Vagina (tissue), 2 donors: ENCODE measurements at places on chromosomes 12 and 14.

- DNase-seq = no peak
These were observed 33.8 kb downstream of the ZFP36L1 start for GRCh38 chr14:68759017-68759560.

- no peak for DNase-seq
These were observed 282.5 kb downstream of the PRKD1 start for GRCh38 chr14:29645117-29645516.

- DNase-seq = no peak
These were observed 2.9 kb upstream of the PFDN5 start for GRCh38 chr12:53292426-53292825.

GRCh38 chr14:66069036-66069435, 417.1 kb upstream of the CCDC196 start:
- DNase-seq = no peak

DNA sequence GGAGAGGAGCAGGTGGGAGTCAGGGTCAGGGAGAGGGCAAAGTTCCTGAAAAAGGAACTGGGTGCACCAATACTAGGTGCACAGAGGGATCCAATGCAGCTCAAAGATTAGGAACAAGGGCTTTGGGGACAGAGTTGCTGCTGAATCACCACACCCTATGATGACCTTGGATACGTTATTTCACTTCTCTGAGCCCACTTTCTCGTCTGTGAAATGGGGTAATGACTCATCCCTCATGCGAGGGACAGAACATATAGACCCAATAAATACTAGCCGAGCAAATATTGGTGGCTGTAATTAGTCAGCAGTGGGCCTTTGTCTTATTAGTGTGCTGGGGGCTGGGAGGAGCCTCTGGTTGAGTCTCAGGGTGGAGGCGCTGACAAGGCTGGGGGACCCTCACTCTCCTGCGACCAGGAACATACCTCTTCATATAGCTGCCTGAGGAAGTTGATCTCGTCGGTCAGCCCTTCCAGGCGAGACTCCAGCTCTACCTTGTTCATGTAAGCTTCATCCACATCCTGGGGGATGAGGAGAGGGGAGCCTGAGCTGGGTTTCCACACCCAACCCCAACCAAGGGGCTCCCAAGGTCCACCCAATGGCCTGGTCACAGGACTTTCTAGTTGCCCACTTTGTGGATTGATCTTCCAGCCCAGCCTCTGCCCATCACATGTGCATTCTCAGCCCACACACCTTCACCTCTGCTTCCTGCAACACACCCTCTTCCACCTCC, 4.5 kb downstream of the KRT8 start:
- no peak for DNase-seq

DNA sequence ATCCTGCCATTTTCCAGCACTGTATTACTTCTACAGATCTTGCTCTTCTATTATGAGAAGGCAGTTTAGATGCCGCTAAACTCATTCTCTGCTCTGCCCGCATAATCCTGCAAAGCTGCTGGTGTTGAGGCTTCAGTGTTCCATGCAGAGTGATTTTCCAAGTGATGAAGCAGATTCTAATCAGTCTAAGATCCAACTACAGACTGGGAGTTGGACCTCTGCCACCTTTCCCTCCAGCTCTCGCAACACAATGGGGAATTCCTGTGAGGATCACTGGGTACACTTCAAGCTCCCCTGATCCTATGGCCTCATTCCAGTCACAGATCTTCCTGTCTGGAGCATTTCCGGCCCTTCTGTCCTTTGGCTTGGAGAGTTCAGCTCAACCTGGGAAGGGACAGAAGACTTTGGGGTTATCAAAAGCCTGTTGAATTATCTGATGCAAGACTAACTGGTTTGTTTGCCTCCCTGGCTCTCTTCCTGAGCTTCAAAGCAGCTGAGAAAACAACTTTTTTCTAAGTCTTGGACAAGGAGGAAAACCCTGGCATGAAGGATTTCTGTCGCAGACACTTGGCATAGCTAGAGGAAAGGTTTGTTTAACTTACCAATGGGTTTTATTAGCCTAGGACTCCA, 333.9 kb downstream of the ZFP36L1 start:
- DNase-seq = no peak

DNA sequence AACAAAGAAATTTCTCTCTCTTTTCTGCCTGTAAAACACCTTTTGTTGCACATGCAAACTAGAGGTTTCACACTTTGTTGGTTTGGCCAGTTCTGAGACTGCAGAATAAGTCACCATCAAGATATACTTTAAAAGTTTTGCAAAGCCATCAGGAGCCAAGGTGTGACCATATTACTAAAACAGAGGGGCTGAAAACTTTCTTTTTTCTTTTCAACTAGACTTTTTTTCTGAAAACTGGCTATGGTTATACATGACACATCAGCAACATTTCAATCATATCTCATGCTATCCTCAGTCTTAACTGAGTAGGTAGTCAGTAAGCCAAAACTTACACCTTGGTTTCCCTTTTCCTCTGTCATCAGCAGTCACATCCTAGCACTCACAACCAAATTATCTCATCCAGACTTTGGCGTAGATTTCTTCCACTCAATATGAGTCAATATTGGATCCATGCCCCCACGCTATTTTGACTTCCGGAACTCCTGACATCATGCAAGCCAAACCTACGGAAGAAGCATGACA, 4.1 kb upstream of the IFNG start:
- DNase-seq = no peak

DNA sequence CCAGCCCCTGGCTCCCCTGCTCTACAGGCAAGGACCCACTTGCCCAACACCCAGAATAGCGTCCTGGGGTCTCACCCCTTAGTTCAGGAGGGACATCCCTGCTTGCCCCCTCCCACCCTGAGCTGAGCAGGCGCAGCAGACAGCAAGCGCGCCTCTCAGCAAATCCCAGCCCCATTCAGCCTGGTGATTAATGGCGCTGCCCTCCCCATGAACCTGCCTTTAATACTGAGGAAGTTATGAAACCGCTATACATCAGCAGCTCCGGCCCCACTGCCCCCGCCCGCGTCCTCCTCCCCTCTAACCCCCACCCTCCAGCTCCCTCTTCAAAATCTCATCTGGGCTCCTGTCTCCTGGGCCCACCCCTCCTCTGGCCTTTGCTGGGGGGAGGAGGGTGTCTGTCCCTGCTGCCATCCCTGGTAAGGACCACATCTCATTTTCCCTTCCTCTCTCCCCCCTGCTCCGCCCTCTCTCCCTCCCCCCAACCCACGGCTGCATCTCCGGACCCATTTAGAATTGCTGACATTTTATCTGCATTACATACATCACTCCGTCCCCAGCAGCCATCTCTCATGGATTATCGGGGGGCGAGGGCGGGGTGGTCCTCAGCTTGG, 7.1 kb upstream of the SMUG1 start:
- DNase-seq = no peak

DNA sequence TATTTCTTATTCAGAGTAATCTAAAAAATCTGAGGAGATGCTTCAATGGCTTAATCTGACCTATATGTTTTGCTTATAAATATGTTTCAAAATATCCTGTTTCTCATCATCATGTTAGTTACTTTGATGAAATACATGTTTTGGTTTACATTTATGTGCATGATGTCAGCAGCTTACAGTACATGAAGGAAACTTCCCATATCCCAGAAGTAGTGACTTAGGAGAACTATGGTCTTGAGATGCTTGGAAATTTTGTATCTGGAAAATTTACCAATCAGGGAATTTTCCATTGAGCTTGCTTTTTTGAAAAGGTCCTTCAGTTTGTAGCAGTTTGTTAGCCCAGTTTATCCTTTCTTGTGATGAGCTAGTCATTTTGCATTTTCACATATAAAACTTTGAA, 73.3 kb downstream of the RASSF8 start:
- no peak for DNase-seq

DNA sequence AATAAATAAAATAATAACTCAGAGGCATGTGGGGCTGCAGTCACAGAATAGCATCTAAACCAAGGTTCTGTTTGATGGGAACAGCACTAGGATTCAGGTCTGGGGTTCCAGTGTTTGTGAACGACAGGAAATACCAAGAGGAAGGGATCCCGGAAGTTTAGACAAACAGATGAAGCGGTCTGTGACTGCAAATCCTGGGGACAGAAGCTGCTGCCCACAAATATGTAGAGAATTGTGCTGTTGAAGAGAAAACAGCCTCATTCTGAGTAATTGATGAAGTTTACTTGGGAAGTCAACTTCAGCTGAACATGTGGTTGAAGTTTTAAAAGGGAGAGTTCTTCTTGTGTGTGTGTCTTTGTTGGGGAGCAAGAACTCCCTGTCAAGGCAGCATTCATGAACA, 98.4 kb upstream of the TBX5 start:
- no peak for DNase-seq

GRCh38 chr14:61409782-61410181, 88.4 kb downstream of the PRKCH start:
- no peak for DNase-seq

DNA sequence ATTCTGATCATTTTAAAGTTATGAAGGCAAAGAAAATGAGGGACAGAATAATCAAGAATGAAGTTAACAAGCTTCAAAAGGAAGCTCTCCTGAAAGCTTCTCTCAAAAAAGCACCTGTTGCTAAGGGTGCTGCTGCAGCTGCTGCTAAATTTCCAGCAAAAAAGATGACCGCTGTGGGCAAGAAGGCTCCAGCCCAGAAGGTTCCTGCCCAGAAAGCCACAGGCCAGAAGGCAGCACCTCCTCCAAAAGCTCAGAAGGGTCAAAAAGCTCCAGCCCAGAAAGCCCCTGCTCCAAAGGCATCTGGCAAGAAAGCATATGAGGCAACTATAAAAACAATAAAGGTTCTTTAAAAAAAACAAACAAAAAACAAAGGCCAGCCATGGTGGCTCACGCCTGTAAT, 52.7 kb upstream of the NR2C1 start:
- no peak for DNase-seq

- DNase-seq = no peak
These were observed 30.7 kb upstream of the DEGS2 start for GRCh38 chr14:100190126-100190525.

DNA sequence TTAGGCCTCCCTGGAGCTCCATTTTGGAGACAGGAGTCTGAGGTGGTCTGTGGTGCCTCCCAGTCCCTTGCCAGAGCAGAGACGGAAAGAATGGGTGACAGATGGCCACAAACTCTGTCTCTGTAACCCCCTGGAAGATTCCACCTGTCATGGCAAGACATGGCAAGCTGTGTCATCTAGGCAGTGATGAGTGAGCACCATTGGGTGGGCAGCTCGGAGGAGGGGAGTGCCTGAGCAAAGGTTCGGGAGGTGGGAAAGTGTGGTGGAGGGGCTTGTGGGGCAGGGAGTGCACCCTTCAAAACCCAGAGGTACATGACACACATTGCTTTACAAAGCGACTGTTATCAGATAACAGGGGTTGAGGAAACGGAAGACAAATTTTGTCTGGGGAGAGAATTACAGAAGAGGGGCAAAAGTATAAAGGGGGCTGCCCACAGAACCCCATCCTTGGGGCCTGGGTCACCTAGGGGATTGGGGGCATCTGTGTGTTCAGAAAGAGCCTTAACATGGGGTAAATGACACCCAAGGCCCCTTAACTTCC, 3.5 kb downstream of the RIN3 start:
- DNase-seq = no peak

DNA sequence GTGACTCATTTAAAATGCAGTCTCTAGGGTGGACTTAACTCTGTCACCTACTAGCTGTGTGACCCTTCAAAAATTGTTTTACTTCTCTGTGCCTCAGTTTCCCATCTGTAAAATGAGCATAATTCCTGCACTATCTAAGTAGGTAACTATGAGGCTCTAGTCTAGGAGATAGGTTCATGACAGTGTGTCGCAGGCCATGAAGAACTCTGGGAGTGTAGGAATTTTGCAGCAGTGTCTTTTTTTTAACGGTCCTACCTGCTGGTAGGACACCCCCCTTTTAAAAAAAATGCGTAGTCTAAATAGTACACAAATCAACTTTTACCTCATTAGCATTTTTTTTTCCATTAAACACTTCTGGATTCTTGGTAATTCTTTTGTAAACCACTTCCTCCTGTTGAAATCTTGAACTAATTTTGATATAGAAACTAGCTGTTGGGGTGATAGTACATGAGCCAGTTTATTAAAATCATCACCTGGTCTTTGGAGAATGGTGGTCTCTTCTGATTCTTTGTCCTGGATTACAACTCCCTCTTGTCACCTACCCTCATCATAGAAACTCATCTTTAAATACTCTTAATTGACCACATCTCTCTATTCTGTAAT, 86.0 kb upstream of the SLC38A2 start:
- no peak for DNase-seq

- no peak for DNase-seq
These were observed 25.0 kb downstream of the IFT81 start for GRCh38 chr12:110149086-110149660.

GRCh38 chr14:47438650-47439140, 236.7 kb downstream of the MDGA2 start:
- no peak for DNase-seq

DNA sequence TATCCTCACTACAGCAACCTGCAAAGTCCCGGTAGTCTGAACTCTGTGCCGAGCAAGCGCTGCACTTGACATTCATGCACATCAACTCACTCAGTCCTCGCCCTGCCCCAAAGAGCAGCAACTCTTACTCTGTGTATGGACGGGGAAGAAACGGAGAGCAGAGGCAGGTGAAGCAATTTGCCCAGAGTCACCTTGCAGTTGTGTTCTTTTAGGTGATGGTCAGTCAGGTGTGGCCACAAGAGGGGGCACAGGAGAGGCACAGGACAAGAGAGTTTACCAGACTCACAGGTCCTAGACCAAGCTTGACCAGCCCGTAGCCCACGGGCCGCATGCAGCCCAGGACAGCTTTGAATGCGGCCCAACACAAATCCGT, 39.1 kb downstream of the TSPAN11 start:
- no peak for DNase-seq

GRCh38 chr14:60665177-60665550, 15.9 kb upstream of the SIX1 start:
- no peak for DNase-seq

DNA sequence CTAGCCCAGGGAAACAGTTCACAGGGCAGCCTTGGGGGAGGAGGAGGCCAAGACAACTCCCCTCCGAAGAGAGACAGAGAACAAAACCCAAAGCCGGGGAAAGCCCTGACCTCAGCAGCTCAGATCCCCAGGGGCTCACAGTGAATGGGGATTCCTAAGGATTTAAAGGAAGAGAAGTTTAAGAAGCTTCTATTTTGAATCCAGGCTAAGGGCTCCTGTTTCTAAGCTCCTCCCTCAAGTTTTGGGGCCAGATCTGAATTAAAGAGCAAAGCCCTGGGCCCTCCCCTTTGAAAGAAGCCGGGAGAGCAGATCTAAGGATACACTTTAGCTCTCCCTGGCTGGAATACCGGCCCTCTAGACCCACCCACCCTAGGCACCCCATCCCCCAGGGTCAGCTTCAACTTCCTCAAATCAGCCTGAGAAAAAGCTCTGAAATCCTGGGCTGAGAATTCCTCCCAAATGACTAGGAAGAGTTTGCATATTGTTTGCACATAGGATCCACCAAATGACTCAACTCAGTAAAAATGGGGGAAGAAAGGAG, 3.9 kb downstream of the KDM2B start:
- no peak for DNase-seq
